Activated CD4-positive, alpha-beta memory T cell treated with anti-CD3 and anti-CD28 coated beads for 36 hours (primary cell): ENCODE measurements at places on chromosomes 3 and 15. TPM values are rescaled to one million over a fixed set of nuclear protein-coding genes. Genes with fewer than 3 reads are reported as not detected.

The SLC28A1 gene
- not detected for total RNA-seq

The RAD51 gene
- 70.0 TPM for total RNA-seq

The XYLB gene
- 4.8 TPM for total RNA-seq

GRCh38 chr3:174758943-174759342, 100.2 kb upstream of the NAALADL2 start:
- H3K36me3 ChIP-seq: no peaks in the 10 kb centered on the region
- H3K27ac ChIP-seq: no peak overlapping the region
- no peak overlapping the region for H3K4me3 ChIP-seq
